ENCODE measurements at places on chromosomes 12 and 14.

DNA sequence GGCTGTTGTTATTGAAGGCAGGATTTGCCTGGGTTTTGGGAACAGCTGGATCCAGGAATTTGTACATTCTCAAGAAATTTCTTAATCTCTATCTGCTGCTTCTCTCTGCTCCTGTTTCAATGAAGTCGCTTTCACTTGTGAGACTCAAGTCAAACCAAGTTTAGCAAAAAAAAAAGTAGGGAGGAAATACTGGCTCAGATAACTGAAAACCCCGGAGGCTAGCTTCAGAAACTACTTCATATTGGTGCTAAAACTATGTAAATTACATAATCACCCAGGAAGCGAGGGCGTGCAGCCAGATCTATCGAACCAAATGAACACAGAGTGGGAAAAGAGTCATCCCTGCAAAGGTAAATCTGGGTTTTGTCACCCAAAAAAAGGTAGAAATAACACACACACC lies 68.3 kb upstream of the FICD start:
- DNase-seq, result no peak

DNA sequence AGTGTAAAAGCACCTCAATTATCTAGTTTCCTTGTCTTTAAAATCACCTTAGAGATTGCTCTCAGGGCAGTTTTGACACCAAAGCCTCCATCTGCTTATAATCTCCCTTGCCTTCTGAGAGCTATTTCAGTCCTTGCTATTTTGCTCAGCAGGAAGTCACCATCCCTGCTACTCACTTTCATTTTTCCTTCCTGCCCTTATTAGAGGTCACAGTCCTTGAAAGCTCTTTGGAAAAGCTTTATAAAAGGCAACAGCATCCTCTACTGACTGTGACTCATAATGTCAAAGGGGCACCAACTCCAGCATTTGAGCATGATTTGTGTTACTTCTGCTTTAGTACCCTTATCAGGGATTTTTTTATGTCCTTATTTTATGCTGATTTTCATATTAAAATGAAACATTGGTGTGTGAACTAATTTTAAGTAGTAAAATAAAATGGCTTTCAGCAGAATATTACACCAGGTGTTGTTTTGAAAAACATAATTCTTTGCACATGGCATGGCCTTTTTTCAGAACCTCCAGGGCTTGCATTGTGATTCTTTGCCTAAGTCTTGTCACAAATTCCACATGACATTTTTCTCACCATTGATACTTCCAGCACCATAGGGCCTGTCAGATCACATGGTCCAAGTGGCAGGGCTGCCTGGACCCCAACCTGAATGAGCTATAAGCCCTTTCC lies 213.0 kb downstream of the ADAMTS20 start:
- no peak for DNase-seq

DNA sequence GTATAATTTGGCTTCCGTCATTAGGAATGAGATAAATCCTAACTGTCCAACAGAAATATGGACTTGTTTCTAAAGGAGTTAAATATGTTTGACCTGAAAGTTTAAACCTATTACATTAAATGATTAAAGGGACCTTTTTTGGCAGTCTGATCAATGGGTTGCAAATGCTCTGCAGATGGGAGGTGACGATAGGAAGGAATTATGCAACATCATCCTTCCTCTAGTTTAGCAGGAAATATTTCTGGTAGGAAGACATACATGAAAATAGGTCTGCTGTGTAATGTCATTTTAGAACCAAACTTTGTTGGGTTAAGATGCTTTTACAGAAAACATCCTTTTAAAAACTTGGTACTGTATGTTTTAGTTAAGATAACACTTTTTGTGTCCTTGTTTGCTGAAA lies 2.6 kb downstream of the LRRC10 start:
- DNase-seq, result no peak

- DNase-seq, result no peak
These were observed 56.9 kb downstream of the SCFD1 start for GRCh38 chr14:30678926-30679431.

GRCh38 chr14:90454041-90455000 lies 57.5 kb downstream of the CALM1 start:
- DNase-seq, result no peak
